ENCODE measurements at places on chromosomes 11 and 22.

- DNase-seq = no peak
Measured at GRCh38 chr11:47389577-47390421, 11.5 kb upstream of the SPI1 start.

GRCh38 chr22:28442711-28443525 lies 236.7 kb downstream of the TTC28 start:
- DNase-seq = no peak

DNA sequence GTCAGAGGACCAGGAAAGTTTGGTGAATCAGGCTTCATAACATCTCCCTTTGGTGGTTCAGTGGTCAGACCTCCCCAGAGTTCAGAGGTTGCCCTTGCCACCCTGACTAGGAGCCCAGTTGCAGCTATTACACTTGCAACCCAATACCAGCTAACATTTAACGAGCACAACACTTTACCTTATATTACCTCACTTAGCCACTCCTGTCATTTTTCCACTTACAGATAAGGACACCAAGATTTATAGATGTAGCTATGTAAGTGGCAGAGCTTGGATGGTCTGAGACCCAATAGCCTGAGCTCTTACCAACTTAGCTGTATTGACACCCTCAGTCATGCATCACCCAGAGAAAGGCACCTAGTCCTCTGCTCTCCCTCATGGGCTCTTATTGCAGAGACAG lies 234.7 kb downstream of the INSC start:
- DNase-seq = no peak

DNA sequence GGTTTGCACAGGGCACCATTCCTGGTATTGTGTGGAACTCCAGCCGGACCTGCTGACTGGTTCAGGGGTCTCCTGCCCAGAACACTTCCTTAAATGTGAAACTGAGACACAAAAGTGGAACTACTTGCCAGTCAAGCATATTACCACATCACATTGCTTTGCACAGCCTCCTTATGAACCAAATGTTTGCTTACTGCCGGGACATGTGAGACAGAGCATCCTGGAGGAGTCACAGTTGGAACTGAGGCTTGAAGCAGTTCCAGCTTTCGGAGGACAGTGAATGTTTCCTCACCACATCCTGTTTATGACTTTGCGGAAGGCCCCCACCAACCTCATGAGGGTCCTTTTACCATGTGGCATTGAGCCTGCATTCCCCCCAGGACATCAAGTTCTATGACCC lies 105.8 kb upstream of the ARHGAP42 start:
- no peak for DNase-seq

DNA sequence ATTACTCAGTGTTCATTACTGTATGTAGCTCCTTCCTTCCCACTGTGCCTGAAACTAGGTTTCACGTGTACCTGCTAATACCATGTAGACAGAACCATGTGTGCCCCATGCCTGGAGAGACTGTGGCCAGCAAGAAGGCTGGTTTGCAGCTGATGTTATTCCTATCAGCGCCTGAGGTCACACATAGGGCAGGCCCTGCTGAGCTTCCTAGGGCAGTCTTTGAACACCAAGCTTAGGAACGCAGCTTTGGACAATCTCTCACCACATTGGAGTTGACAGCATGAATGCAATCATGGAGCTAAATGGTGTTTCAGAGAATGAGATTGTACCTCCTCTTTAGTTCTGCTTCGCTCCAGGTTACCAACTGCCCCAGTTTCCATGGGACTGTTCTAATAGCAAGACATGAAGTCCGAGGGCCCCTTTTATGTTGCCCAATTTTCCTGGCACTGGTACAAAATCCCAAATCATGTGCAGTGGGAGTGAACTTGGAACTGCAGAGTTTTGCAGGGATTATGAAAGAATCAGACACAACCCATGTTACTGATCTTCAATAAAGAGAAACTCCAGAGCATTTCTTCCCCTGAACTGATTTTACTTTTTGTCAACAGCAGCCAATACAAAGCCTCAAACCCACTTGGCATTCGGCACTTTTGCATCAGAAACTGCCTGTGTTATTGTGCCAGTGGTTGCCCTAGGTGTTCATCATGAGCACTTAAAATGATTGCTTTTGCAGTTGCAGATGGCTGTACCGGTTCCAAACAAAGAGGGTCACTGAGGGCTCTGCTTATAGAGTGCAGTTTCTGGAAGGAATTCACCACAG lies 154.2 kb upstream of the TTC12 start:
- no peak for DNase-seq

GRCh38 chr11:107696140-107696539 lies 15.7 kb downstream of the SLN start:
- no peak for DNase-seq

GRCh38 chr11:34613015-34613414 lies 7.9 kb upstream of the EHF start:
- no peak for DNase-seq
